ENCODE measurements at places on chromosomes 7 and 10. TPM values are rescaled to one million over a fixed set of nuclear protein-coding genes. Genes with fewer than 3 reads are reported as not detected.

- no peak for DNase-seq
Observed at GRCh38 chr10:3723766-3724165, 61.2 kb downstream of the KLF6 start.

DNA sequence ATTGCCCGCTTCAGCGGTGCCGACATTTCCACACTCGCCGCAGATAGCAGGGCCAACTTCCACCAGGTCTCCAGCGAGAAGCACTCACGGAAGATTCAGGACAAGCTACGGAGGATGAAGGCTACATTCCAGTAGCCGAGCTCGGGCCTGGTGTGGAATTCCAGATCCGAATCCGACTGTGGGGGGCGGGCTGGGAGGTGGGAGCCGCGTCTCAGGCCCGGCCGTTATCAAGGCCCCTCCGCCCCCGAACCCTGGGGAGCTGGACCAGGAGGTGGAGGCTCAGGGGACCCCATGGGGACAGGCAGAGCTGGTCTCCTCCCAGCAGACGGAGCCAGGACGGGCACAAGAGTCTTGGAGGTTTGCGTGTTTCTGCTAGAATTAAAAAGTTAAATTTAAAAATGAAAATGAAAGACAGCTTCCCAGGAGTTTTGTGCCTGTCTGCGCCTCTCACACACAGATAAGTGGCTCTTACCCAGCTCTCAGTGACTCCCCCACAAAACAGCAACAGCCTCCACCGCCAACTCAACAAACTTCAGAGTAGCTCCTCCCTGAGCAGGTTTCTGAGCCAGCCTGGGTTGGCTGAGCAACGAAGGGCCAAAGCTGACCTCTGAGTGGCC lies 5.2 kb upstream of the UTF1 start:
- DNase-seq: no peak

DNA sequence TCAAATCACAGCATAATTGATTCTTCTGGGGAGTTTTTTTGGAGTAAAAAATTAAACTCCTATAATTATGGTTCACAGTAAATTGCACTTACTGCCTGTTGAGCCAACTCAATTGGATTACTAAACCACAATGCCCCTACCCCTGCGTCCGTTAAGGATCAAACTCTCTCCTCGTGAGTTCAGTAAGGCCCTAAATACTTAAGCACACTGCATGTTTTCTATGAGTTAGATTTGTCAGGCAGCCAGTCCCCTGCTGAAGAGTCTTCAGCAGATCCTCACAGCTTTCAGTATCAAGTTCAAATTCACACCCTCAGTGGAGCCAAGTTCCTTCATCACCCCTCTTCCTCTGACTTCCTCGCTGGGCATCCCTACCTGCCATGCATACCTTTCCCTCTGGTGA lies 275.0 kb upstream of the BMPER start:
- no peak for DNase-seq

The FOXP2 gene
- not detected for total RNA-seq

Data from natural killer cell treated with Interleukin-12 subunit alpha and Interleukin-12 subunit beta and Interleukin-15 and Interleukin-18, amount 100 ng/mL, for 72 hours (primary cell).